Naive B cell (primary cell): ENCODE measurements at places on chromosomes 7 and 10.

DNA sequence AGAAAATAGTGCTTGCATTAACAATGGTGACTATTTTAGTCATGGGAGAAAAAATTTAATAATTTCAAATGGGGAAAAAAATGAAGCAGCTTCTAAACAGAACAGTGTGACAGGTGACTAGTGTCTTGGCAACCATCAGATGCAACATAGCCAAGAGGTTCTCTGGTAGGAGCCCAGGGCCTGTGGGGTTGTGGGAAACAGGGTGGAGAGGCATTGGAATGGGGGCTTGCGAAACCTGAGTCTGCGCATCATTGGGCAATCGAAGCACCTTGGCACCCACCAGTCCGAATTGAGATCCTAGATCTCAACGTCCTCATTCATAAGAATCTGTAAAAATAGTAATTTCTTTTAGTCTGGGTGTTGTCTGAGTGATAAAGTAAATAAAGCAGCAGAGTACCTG, 19.2 kb upstream of the PARD3 start:
- no peak for DNase-seq

- peak; percentile 62 for DNase-seq
These were observed 18.8 kb downstream of the CDC123 start for GRCh38 chr10:12214763-12215218.

GRCh38 chr7:66460921-66461361, 167.7 kb upstream of the KCTD7 start:
- DNase-seq = no peak

- no peak for DNase-seq
These were observed 178.7 kb downstream of the KLF6 start for GRCh38 chr10:3606309-3606708.

- DNase-seq = peak; percentile 92
These were observed at the start of gene ARHGAP12 for GRCh38 chr10:31928549-31929260. ARHGAP12 (minus strand) TSS chr10:31928831; CDS start chr10:31908855, 19,976 bp downstream.

GRCh38 chr10:30463944-30464451, 30.0 kb downstream of the MAP3K8 start:
- DNase-seq = no peak

DNA sequence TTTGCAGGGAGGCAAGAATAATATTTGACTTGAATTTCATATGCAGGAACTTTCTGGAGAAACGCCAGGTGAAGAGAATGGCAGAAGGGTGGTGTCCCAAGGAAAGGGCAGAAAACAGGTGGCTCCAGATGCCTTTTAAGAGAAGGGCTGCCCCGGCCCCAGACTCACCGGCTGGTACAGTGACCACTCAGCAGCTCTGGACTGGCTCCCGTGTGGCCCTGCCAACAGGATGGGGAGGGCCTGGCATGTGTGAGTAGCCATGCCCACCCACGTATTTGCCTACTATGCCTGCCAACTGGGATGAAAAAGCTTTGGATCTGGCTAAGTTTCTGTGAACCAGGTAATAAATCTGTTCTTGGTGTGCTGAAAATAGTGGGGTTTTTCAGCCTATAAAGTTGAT, 159.5 kb downstream of the PRKAG2 start:
- DNase-seq = no peak

DNA sequence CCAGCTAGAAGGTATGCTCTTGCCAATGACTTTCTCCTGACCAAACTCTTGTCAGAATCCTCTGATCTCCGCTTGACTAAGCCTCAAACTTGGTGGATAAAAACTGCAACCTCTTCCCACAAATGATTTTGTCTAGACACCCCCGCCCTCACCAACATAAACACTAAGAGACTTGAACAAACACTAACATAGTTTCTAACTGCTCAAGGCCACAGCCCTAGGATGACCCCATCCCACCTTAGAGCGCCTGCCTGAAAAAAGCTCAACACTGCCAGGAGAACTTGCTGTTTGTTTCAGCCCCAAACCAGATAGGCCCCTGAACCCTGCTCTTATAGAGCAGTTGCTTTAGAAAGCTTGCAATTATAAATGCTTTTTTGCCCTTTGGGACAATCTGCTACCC, 71.8 kb downstream of the LRRN3 start:
- no peak for DNase-seq

- no peak for DNase-seq
These were observed 24.1 kb downstream of the CYP17A1 start for GRCh38 chr10:102813017-102813541.

DNA sequence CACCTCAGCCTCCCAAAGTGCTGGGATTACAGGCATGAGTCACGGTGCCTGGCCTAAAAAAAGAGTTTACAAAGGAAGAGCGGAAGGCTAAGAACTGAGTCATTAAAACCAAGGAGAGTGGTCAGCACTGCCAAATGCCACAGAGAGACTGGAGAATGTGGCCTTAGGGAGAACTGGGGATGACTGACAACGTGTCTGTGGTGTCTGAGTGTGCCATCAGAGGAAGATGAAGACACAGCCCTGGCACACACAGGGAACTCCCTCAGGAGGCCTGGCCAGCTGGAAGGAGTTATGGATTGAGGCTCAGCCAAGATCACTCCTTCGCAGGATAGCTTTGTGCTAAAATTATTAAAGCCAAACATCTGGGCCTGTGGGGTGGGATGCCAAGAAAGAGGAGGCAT, 3.9 kb upstream of the INA start:
- no peak for DNase-seq

GRCh38 chr7:155198901-155199845, 98.5 kb upstream of the INSIG1 start:
- no peak for DNase-seq

DNA sequence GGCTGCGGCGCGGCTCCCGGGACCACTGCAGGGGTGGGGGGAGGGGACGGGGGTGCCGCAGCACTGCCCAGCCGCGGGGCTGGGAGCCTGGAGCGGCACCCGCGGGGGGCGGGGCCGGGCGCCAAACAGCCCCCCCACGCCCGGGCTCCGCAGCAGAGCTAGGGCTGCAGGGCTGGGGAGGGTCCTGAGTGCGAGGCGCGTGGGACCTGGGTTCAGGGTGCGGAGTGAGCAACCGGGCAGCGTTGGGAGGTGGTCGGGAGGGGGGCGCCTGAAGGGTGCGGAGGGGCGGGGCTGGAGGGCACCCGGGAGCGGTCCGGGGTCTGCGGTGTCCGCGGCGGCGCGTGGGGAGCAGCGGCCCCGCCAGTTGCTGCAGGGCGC, 528 bp downstream of the CAMK2G start:
- no peak for DNase-seq

- DNase-seq = no peak
These were observed 111.0 kb downstream of the TCF7L2 start for GRCh38 chr10:113061054-113061430.

DNA sequence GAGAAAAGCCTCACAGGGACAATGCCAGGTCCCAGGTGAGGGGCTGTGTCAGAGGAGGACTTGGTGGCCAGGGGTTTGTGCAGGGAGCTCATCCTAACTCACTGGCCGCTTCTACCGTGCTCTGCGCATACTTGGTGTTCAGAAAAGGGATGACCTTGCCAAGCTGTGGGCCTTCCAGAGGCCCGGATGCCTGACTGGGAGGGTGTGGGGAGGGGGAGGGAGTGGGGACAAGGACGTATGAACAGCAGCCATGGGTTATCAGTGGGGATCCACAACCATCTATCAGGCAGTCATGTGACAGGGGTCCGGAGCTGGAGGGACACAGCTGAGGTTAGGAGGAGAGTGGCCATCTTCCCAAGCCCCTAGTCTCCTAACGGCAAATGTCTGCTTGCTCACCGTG, 6.2 kb downstream of the SFXN4 start:
- no peak for DNase-seq

DNA sequence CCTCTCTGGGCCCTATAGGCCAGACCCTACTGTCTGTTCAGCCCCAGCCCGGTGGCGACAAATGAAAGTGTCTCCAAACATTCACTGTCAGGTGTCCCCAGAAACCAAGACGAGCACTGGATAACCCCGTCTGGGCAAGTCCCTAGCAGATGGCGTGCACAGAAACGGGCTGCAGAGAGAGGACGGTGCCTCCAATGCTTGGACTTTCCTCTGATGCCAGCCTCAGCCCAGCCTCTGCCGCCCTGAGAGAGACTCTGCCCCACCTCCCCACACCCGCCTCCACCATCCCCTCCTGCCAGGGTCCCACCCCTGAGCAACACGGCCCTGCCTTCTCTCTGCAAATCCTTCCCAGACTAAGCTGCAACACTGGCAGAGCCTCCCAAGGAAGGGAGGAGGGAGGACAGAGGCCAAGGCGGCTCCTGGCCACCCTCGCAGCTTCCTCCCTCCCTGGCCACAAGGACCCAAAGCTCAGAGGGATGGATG, 7.4 kb upstream of the LFNG start:
- peak; percentile 65 for DNase-seq

DNA sequence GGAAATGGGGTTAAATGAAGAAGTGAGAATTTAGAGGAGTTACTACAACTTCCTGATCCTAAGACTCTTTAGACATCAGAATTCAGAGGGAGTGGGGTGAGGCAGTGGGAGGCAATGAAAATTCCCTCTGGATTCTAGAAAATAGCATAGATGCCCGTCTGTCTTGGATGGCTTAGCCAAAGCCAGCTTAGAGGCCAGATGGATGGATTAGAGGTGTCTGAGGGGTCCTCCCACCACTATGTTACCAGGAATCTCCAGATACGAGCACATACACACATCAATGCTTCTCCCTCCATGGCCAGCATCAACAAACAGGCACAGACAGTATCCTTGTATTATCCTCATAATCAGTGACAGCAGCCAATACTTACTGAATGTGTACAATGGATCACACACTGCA, 418.1 kb downstream of the PLXNA4 start:
- DNase-seq = no peak

GRCh38 chr10:75024971-75025523, 86.4 kb upstream of the SAMD8 start:
- no peak for DNase-seq

- DNase-seq = no peak
These were observed 182.9 kb downstream of the BMPER start for GRCh38 chr7:34087892-34088891.

- DNase-seq = no peak
These were observed 15.7 kb upstream of the FOXL3 start for GRCh38 chr7:274266-274665.

DNA sequence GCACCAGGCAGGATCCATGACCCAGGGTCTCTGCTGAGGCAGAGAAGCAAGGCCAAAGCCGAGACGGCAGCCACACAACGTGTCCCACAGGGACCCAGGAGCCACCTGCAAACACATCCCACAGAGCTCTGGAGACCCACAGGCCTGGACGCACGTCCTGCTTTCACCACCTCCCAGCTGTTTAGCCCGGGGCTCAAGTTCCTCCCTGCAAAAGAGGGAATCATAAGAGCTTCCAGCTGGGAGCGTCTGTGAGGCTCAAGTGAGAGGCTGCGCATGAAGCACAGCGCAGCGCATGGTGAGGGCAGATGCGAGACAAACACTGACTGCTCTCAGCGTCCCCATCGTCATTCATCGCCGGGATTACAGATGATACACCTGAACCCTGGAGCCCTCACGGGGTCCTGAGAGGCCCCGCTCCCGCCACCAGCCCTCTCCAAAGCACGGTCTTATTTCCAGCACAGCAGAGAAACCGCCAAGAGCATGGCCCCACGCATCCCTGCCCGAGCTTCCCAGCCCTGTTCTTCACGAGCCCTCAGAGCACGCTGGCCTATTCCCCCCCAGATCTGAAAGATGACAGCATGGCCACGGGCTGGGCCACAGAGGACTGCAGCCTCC, 88.7 kb downstream of the MAD1L1 start:
- DNase-seq = no peak

GRCh38 chr7:138033241-138033640, 31.4 kb upstream of the CREB3L2 start:
- DNase-seq = no peak

DNA sequence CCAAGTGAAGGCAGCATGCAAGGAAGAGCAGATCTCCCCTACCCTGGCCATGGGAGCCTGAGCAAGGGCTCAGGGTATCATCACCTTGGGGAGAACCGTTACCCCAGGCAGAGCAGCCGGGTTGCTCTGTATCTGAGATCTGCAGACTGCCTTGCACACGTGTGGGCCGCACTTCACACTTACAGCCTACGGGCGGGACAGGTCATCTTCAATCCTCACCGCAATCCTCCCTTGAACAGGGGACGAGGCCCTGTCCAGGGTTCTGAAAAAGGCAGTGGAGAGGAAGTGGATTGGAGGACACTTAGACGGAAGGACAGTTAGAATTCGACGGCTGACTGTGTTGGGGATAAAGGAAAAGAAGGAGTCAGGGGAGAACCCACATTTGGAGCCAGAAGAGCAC, 51.4 kb downstream of the NPS start:
- no peak for DNase-seq

DNA sequence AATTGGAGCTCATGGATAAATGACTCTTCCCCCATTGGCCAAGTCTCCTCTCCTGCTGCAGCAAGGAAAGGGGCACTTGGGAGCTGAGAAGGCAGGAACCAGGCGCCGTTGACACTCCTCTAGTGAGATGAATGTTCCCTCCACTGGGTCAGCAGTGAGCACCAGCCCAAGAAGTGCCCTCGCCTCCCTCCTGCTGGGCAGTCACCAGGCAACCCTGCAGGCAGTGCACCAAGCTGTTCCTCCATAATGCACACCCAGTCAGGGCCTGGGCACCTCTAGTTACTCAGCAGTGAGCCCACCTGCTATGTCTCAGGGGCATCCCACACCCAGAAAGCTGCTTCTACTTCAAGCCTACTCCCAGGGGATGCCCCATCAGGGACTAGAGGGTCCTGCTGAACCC, 84.3 kb downstream of the KCNMA1 start:
- no peak for DNase-seq

DNA sequence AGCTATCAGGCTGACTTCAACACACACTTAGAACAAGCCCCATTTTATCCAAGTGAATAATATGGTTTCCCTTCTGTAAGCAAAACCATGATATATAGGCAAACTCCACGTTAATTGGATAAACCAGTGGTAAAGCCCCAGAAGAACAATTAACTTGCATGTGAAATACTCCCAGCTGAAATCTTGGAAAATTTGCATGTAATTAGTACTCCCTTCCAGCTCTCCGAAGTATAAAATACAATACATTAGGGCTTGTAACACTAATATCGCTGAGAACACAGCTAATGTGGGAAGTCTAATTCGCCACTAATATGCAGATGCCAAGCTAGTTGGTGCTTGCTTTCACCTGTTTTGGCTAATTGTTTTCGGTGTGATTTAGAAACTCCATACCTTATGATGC, 859.0 kb upstream of the AUTS2 start:
- no peak for DNase-seq

GRCh38 chr10:73850863-73851461, 23.4 kb downstream of the CAMK2G start:
- no peak for DNase-seq

DNA sequence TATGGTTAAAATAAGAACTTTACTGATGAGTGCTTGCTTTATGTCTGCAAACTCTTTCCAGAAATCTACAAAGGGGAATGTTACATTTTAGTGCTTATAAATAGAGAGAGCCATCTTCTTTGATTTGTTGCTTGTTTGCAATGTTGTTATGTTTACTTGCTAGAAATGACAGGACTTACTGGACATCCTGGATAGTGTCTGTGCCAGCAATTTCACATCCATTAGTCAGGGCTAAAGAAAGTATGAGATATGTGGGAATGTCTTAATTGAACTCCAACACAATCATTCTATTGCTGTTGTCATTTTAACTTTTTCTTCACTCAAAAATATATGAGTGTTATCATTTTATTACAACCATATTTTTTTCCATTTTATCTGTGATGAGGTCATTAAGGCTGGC, 453.2 kb downstream of the TNS3 start:
- no peak for DNase-seq
